B cell (primary cell): ENCODE measurements at places on chromosomes 3 and 15.

GRCh38 chr3:155981669-155982068, 111.2 kb downstream of the GMPS start:
- no peak for DNase-seq

DNA sequence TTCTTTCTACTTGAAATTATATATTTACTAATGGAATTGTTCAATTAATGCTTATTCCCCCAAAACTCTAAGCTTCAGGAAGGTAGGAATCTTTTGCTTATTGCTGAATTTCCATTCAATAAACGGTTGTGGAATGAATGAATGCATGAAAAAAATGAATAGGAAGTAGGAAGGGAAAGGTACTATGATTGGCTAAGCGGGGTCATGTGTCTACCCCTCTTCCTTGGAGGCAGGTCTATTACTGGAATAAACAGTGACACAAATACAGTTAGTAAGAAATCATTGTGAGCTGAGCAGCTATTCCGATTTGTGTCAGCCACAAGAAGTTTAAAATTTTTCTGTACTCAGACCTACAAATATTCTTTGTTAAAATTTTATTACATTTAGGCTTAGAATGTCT, 10.5 kb upstream of the TRA2B start:
- DNase-seq: no peak

GRCh38 chr3:38521391-38521987, 25.3 kb downstream of the EXOG start:
- DNase-seq: peak; percentile 75

DNA sequence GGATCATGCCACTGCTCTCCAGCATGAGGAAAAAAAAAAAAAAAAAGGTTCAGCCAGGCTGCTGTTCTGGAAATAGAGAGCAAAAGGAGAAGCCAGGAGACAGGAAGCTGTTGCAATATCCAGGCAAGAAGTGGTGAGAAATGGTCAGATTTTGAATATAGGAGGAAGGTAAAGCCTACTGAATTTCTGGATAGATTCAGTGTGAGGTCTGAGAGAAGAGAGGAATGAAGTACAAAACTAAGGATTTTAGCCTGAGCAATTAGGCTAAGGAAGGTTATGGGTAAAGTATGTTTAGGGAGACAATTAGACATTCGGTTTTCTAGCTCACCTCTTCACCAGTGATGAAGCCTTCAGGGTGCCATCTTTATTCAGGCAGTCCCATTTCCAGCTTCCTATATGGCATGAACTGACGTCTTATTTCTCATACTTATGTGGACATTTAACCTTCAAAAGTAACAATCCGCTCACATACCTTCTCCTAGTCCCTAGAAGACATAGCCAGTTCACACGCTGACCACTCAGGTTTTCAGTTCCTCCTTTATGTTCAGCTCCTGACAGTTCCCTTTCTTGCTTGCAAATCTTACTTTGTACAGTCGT, 57.2 kb downstream of the KIF9 start:
- DNase-seq: peak; percentile 55

- no peak for DNase-seq
These were observed 243.4 kb upstream of the P2RY1 start for GRCh38 chr3:152591515-152591914.

- peak; percentile 27 for DNase-seq
These were observed 45.4 kb downstream of the PDIA5 start for GRCh38 chr3:123112232-123112631.

DNA sequence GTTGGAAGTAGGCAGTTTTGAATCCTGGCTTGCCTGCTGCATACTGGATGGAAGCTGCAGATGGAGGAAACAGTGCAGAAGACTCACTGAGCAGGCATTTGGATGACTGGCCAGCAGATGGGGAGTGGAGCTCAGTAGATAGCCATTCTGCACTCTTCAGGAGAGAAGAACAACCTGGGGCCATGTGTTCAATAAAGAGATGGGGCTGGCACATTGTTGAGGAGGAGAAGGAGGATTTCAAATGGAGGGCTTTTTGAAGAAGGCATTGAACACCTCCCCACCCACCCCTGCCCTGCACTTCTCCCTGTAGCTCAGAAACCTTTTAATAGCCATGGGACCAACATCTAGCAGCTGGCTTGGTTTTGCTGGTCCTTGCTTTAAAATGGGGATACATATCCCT, 109.8 kb downstream of the CACNA1D start:
- DNase-seq: no peak

GRCh38 chr15:51806123-51806522, 23.3 kb upstream of the TMOD3 start:
- DNase-seq: no peak

DNA sequence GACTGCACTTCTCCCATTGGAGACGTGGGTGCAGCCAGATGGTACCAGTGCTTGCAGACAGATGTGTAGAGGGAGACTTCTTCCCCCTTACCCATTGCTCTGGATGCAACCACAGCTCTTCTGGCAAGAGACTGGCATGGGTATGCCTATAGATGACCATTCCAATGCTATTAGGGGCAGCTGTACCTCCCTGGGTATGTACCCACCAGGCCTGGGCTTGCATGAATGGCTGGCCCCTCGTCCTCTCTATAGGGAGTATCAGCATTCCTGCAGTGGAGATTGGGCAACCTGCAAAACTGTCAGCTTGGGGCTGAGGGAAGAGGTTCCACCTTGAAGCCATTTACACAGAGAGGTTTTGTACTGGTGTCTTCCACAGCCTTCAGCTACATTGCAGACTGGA, 57.6 kb upstream of the FXR1 start:
- DNase-seq: no peak

DNA sequence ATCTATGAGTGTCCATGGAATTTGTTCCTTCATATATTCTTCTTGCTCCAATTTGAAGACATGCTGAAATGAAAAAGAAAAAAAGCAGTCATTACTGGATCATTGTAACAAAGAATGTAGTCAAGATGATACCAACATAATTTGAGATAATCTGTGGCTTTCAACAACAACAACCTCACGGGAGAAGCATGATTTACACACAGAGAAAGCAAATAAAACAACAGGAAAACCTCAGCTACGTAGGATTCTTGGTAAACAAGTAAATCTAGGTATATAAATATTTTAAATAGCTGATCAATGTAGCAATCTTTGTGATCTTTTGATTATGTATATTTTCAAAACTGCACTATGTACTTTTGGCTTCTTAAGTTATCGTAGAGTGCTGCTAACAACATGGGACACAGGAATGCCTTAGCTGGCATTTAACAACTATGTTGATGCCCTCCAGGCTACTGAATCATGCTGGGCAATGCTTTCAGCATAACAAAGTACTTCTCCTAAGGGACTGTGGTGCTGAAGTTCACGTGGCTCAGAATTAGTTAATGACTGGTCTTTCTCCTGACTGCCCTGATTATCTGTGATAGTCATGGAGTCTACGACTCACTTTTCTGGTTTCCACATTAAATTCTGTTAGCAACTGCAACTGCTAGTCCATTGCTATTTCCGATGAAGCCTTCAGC, 96.5 kb upstream of the MYO5C start:
- DNase-seq: no peak

- no peak for DNase-seq
These were observed 12.4 kb downstream of the PIF1 start for GRCh38 chr15:64813075-64813474.

- no peak for DNase-seq
These were observed 10.6 kb downstream of the LSG1 start for GRCh38 chr3:194661374-194661773.

DNA sequence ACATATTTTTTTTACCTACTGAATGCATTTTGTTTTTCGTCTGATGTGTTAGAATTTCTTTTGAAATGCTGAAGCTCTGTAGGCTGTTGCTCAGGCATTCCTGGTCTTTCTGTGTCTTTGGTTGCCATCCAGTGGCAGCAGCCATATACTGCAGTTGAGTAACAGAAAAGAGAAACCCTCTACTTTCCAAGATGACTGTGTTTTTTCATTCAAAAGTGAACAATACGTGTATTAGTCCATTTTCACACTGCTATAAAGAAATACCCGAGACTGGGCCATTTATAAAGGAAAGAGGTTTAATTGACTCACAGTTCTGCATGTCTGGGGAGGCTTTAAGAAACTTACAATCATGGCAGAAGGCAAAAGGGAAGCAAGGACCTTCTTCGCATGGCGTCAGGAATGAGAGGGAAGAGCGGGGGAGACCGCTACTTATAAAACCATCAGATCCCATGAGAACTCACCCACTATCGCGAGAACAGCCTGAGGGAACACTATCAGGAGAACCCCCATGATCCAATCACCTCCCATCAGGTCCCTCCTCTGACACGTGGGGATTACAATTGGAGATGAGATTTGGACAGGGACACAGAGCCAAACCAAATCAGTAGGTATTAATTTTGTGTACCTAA, 4.7 kb upstream of the GOLGA8B start:
- DNase-seq: peak; percentile 69

GRCh38 chr15:72077950-72078349, 40.0 kb downstream of the MYO9A start:
- DNase-seq: no peak

- DNase-seq: no peak
These were observed 266.2 kb downstream of the OPA1 start for GRCh38 chr3:193859195-193859594.

DNA sequence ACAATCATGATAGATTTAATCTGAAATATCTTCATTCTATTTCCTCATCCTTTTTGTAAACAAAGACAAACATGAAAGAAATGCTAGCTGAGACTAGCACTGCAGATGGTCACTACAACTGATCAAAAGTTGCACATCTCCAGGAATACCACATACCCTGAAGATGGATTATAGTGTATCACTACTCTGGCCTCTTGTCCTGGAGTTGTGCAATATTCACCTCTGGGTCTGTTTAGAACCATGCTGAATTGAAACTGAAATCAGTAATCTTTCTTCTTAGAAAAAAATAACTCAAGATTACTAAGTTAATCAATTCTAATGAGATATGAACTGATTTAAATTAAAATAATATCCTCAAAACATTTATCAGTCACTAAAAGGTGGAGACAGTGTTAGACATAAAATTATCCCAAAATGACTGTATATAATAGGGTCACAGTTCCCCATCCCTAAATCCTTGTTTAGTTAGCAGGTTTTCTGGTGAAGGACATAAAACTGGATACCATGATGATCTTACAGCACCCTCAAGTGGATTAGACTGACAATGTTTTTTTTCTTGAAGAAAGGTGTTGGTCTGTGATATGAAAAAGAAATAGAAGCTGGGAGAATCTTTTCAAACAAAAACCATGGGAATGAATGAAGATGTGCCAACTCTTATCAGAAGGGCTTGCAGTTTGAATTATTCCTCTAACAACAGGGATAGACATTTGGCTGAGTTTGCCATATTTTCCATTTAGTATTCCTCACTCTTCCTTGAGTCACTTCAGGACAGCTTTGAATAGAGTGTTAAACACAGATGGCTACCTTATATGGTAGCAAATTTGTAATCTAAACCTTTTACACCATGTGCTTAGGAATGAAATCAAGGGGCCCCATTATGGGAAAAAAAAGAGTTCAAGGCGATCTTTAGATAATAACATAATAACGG, 7.1 kb upstream of the TTC14 start:
- no peak for DNase-seq

GRCh38 chr3:122629763-122630162, 50.9 kb upstream of the PARP14 start:
- DNase-seq: no peak

DNA sequence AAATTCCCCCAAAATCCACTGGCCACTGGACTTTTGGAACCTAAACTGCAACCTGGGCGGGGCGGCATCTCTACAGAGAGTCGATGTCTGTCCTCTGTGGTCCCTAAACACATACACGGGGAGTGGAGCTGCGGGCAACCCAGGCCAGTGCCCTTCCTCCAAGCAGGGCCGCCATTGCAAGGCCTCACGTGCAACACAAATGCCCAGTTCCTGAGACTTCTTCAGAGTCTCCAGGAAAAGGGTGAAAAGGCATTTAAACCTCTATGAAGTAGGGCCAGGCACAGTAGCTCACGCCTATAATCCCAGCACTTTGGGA, 4.9 kb downstream of the MUC4 start:
- DNase-seq: no peak

- no peak for DNase-seq
These were observed 156.3 kb downstream of the HCN4 start for GRCh38 chr15:73212424-73212823.

GRCh38 chr3:157369727-157370421, 66.8 kb upstream of the PTX3 start:
- DNase-seq: no peak

DNA sequence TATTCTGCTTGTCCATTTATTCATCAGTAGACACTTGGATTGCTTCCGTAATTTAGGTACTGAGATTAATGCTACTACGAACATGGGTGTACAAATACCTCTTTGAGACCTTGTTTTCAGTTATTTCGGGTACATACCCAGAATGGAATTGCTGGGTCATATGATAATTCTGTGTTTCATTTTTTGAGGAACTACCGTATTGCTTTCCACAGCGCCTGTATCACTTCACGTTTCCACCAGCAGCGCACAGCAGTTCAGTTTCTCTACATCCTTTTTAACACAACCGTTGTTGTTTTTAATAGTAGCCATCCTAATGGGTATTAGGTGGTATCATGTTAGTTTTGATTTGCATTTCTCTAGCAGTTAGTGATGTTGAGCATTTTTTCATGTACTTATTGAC, 9.5 kb downstream of the PAK2 start:
- DNase-seq: peak; percentile 46

DNA sequence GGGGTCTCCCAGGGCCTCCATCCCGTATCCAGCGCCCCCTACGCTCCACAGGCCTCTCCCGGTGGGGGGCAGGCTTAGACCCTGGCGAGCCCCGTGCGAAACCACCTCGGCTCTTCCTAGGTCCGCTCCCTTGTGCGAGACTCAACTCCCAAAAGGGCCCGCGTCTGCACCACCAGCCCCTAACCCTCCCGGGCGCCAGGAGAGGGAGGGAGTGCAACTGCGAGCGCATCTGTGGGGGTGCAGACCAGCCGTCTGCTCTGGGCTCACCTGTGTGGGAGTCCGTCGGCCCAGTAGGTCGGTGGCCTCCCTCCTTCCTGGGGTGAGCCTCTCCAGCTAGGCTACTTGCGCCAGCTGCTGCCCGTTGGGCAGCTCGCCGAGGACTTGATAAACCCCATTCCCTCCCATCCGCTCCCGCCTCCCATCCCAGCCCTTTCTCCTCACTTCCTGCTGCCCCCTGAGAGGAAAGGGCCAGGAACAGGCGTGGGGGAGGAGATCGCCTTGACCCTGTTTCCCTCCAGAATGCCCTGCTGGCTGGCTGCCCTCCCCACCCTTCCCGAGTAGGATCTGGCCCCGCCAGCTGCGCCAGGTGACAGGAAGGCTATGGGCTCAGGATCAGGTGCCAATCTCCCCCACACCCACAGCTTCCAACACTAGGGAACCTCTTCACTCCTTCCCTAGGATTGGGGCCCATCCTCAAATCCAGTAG, at the start of gene HYAL2:
Gene HYAL2 (minus strand): TSS at position 360 of the 706 bp plus-strand sequence. CDS start 2,256 bp downstream, outside the sequence.
- DNase-seq: no peak

GRCh38 chr3:191387441-191388077, 57.2 kb upstream of the UTS2B start:
- no peak for DNase-seq

DNA sequence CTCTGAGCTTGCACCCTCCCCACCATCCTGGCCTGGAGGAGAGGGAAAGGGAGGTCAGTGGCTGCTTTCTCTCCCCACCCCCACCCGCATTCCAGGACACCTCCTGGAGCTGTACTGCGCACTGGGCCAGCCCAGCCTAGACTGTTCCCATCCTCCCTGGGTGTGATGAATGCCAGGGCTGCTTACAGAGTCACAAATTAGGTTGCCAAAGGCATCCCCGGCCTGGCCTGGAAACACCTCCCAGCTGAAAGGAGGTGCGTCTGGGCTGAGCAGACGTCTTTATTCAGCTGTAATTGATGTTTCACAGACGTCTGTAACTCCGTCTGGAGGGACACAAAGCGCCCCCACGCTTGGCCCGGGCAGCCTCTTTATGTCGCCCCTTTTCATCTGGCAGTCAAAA, 47.6 kb downstream of the RHCG start:
- DNase-seq: no peak
